ENCODE measurements at places on chromosomes 16 and 17.

- DNase-seq, result no peak
Measured at GRCh38 chr16:14072360-14072759, 1.2 kb downstream of the MRTFB start.

- no peak for DNase-seq
Measured at GRCh38 chr17:7440113-7440833, 961 bp downstream of the FGF11 start.

- no peak for DNase-seq
Measured at GRCh38 chr16:5506021-5506420, 408.4 kb upstream of the EEF2KMT start.

- DNase-seq, result no peak
Measured at GRCh38 chr16:11624205-11624604, 37.5 kb upstream of the LITAF start.

- DNase-seq, result no peak
Measured at GRCh38 chr17:50837980-50838954, 2.9 kb downstream of the WFIKKN2 start.

GRCh38 chr16:22353933-22354541 is 20.4 kb downstream of the CDR2 start:
- no peak for DNase-seq

GRCh38 chr16:87276091-87276701 is 41.0 kb downstream of the C16orf95 start:
- DNase-seq, result no peak
